ENCODE measurements at places on chromosomes 12 and 14.
A peak's percentile ranks its signal among the peaks of the same experiment; 100 is the strongest.

- DNase-seq = no peak
These were observed 26.3 kb upstream of the ANO2 start for GRCh38 chr12:5971194-5971850.

- DNase-seq = no peak
These were observed 9.1 kb downstream of the BTBD7 start for GRCh38 chr14:93323600-93324174.

DNA sequence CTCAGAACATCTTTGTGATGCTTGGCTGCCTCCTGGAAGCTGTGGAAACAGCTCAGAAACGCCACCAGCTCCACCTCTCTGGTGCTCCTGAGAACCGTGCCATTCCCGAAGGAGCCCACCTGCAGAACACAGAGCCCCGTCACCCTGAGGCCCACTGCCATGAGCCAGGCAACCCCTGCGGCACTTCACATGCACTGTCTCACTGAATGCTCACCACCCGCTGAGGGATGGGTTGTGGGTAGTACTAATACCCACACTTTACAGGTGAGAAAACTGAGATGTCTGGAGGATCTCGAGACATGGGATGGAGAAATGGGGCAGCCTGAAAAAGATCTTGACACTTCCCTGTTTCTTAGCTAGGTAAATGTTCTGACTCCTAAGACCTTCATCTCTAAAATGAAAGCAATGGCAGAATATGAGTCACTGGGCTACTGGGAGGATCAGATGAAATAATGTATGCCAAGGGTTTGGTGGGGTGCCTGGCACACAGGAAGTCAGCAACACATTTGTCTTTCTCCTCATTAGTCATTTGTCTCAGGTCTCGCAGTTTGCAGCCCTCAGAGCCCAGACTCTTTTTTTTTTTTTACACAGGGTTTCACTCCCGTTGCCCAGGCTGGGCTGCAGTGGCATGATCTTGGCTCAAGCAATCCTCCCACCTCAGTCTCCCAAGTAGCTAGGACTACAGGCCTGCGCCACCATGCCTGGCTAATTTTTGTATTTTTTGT is 5.3 kb downstream of the OASL start:
- DNase-seq = peak; percentile 46

DNA sequence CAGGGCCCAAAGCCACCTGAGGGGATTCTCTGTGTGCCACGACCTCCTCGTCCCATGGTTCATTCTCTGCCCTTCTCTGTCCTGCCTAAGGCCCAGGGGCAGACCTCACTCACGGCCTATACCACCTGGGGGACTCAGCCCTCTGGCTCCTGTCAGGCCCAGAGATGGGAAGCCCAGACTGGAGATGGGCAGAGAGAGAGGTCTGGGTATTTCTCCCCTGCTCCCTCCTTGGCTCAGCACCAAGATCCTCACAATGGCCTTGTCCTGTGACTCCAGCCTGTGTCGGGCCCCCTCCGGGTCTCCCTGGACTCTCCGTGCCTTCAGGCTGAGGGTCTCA is 46.9 kb upstream of the BCL11B start:
- DNase-seq = no peak

DNA sequence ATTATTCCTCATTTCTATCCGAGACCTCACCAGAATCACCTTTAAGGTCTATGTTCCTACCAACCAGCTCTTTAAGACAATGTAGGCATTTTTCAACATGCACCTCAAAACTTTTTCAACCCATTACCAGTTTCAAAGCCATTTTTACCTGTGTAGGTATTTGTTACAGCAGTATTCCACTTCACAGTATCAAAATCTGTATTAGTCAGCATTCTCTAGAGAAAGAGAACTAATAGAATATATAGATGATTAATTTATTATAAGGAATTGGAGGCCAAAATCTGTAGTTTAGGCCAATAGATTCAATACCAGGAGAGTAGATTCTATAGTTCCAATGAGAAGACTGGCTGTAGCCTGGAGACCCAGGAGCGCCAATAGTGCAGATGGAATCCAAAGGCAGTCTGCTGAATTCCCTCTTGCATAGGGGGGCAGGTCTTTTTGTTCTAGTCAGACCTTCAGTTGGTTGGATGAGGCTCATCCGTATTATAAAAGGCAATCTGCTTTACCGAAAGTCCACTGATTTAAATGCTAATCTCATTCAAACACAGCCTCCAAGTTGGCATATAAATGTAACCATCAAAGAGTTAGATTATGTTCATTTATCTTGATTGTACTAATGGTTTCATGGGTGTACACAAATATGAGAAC is 151.6 kb upstream of the SYT1 start:
- DNase-seq = no peak

GRCh38 chr12:93943780-93944179 is 204.6 kb upstream of the PLXNC1 start:
- peak; percentile 80 for DNase-seq

- DNase-seq = no peak
These were observed 15.7 kb upstream of the STAC3 start for GRCh38 chr12:57266681-57267080.

DNA sequence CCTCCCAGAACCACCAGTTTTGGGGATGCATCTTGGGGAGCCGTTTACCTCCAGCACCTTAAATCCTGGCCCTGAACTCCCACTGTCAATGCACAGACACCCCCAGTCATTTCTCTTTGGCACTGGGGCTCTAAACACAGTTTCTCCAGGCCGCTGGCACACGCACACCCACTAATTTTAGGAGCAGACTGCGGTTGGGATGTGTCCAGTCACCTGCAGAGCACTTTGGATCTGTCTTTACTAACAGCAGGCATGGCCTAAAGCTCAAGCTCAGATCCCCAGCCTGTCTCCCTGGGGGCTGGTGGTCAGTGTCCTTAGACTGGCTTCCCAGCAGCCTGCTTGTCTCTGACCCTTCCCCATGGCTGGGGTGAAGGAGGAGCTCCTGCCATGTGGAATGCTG is 49.9 kb downstream of the SYNE3 start:
- no peak for DNase-seq

- no peak for DNase-seq
These were observed 98.0 kb downstream of the MYRFL start for GRCh38 chr12:69922999-69923398.

DNA sequence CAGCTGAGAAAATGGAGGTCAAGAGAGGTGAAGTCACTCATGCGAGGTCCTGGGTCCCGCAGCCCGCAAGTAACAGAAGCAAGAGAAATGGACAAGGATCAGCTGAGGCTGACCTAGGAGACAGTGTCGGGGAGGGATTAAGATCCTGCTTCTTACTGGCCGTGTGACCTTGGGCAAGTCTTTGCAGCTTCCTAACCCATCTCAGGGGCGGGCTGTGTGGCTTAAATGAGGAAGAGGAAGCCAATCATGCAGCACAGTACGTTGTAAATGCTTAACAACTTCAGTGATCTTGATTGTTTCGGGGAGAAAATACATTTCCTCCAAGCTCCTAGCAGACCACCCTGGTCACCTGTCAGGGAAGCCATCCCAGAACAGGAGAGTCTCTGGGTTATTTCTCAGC is 7.1 kb upstream of the PGF start:
- DNase-seq = no peak

- DNase-seq = no peak
These were observed 13.2 kb downstream of the DTX1 start for GRCh38 chr12:113069751-113070116.

DNA sequence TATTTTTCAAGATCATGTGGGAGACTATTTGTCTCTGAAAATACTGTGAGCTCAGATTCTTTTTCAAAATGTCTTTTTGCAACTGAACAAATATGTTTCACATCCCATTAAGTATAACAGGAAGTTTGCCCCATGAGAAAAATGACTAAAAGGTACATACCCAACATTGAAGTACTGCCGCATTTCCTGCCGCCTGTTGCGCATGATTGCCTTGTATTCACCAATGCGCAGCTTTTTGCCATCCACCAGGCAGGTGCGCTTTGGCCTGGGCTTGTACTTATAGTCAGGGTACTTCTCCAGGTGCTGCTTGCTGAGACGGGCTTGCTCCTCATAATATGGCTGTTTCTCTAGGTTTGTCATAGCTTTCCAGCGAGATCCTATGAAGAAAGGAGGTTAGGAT is 413.2 kb downstream of the SOX5 start:
- no peak for DNase-seq

DNA sequence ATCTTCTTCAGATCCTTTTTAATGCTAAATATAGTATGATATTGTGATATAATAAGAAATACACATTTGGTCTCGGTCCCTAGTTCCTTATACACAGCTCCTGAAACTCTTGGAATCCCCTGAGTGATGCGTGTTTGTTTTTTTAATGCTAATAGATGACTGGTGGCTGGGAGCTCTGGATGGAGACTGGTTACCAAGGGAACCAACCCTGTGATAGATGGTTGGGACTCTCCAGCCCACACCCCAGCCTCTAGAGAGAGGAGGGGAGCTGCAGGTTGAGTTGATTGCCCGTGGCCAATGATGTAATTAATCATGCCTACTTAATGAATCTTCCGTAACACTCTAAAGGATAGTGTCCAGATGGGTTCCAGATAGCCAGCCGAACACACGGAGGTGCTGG is 140.6 kb downstream of the FBXL14 start:
- DNase-seq = no peak

- no peak for DNase-seq
These were observed 275.4 kb upstream of the BTG1 start for GRCh38 chr12:92421042-92421441.

- no peak for DNase-seq
These were observed 314.6 kb downstream of the ADAMTS20 start for GRCh38 chr12:43237238-43237879.

DNA sequence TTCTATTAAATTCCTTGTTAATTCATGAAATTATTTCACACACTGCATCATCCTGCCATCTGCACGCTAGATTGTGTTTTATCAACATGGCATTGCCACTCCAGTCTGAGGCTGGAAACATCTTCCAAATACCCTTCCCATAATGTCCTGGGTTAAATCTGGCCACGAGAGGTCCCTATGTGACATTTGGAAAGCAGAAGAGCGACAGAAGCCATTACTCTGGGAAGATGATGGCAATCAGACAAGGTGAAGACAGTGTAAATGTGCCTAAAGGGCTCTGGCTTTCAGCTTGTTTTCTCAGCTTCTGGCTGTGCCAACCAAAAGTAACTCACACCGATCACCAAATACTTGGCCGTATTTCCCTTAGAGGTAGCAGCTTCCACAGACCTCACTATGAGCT is 144.8 kb downstream of the CAPZA3 start:
- no peak for DNase-seq

DNA sequence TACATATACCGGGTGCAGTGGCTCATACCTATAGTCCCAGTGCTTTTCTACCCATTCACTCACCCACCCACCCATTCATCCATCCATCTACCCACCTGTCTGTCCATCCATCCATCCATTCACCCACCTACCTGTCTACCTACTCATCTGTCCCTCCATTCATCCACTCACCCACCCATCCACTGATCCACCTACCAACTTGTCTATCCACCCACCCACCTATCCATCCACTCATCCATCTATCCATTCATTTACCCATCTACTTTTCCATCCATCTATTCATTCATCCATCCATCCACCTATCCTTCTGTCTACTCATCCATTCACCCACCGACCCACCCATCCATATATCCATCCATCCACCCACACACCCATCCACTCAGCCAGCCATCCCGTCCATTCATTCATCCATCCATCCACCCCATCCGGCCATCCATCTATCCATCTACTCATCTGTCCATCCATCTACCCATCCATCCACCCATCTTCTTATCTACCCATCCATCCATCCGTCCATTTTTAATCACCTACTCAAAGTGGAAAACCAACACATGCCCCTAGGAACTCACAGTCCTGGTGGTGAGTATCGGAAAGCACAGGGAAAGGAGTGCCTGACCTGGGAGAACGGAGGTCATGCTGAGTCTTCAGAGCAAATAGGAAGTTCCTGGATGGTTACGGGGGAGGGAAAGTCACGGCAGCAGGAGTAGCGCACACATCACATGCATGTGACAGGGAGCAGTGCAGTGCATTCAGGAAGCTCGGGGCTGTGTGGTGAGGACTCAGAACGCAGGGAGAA is 20.0 kb downstream of the DDX51 start:
- DNase-seq = no peak

DNA sequence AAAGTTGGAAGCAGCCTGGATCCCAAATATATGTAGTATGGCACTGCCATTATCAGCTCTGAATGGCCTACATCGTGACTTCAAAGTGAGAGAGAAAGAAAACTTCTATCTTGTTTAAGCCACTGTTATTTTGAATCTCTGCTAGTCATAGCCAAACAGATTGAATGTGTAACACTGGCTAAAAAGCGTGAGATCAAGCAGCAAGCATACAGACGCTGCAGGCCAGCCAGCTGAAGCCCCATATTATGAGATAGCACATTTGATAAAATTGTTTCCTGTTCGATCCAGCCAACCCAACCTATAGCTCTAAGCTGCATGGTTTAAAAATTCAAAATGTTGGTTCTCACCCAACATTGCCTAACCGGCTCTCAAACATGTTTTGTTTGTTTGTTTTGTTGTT is 95.0 kb downstream of the DUSP6 start:
- DNase-seq = no peak

DNA sequence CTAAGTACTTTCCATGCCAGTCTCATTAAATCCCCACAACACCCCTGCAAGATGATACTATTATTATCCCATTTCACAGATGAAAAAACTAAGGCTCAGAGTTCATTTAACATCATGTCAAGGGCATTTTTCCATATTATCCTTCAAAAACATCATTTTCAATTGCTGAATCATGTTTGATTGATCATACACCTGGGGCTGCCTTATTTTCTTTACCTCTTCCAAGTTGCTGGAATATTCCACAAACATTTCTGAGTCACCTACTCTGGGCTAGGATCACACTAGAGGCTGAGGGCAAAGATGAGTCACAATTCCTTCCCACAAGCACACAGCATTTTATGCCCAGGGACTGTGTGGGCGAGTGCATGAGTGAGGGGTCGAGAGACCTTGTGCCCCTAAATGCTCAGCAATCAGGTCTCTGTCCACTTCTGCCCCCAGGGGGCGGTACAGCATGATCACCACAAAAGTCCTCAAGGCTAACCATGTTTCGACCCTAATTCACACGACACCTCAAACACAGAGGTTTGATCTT is 14.1 kb upstream of the TMEM119 start:
- DNase-seq = peak; percentile 82

- no peak for DNase-seq
These were observed 8.5 kb downstream of the RAB15 start for GRCh38 chr14:64963611-64964010.

GRCh38 chr14:69972755-69973154 is 93.5 kb downstream of the SMOC1 start:
- DNase-seq = no peak

- DNase-seq = no peak
These were observed 57.6 kb upstream of the DDX11 start for GRCh38 chr12:31016057-31016456.

GRCh38 chr14:34056046-34056445 is 105.2 kb upstream of the EGLN3 start:
- DNase-seq = no peak

Measured in AG10803 (cell line).